AG08395 (cell line): ENCODE measurements at places on chromosomes 7 and 10.
A peak's percentile ranks its signal among the peaks of the same experiment; 100 is the strongest.

GRCh38 chr7:3272691-3273141 is 28.3 kb upstream of the SDK1 start:
- DNase-seq: no peak

- no peak for DNase-seq
These were observed 75.3 kb upstream of the FOXK1 start for GRCh38 chr7:4606797-4607196.

DNA sequence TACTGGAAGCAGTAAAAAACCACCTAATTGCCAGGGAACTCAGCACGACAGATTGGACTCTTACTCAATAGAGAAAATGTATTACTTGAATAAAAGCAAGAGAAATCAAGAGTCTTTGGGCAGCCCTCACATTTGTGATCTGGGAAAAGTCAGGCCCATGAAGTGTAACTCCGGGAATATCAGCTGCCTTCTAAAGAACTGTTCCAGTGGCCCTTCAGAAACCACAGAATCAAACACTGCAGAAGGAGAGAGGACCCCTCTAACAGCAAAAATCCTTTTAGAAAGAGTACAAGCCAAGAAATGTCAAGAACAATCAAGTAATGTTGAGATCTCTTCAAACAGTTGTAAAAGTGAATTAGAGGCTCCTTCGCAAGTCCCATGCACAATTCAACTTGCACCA is 540.0 kb upstream of the TEX47 start:
- no peak for DNase-seq

DNA sequence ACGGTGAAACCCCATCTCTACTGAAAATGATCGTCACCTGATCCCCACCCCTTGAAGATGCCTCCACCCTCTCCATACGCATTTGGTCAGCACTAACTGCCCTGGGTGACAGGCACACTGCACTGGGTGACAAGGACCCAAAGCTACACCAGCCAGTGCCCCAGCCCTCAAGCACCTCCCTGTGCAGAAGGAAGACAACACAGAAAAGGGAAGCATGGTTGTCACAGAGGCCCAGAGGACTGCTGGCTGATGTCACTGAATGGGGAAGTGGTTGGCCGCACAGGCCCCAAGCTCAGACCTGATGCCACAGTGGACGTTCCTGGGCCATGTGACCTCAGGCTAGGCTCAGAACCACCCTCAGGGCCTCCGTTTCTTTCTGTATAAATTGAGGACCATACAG is 4.2 kb upstream of the PILRA start:
- no peak for DNase-seq

DNA sequence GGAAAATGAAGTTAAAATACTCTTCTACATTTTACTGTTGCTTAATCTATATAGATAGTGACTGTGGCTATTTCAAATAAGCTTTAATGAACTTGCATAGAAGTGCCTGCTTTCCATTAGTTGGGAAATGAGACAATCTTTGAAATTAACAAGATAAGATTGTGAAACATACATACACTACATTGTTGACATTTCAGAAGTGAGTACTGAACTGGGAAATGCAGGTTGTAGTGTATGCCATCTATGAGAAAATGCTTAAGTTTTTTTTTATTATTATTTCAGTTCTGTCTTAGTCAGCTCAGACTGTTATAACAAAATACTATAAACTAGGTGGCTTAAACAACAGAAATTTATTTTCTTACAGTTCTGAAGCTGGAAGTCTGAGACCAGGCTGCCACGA is 49.6 kb upstream of the CSTF2T start:
- DNase-seq: no peak

- no peak for DNase-seq
These were observed 5.7 kb upstream of the VWC2 start for GRCh38 chr7:49767719-49768118.

GRCh38 chr7:154984601-154985188 is 18.2 kb downstream of the PAXIP1 start:
- DNase-seq: no peak

GRCh38 chr7:105268056-105268455 is 120.7 kb downstream of the SRPK2 start:
- peak; percentile 70 for DNase-seq

- no peak for DNase-seq
These were observed 17.8 kb downstream of the MET start for GRCh38 chr7:116689790-116690259.

DNA sequence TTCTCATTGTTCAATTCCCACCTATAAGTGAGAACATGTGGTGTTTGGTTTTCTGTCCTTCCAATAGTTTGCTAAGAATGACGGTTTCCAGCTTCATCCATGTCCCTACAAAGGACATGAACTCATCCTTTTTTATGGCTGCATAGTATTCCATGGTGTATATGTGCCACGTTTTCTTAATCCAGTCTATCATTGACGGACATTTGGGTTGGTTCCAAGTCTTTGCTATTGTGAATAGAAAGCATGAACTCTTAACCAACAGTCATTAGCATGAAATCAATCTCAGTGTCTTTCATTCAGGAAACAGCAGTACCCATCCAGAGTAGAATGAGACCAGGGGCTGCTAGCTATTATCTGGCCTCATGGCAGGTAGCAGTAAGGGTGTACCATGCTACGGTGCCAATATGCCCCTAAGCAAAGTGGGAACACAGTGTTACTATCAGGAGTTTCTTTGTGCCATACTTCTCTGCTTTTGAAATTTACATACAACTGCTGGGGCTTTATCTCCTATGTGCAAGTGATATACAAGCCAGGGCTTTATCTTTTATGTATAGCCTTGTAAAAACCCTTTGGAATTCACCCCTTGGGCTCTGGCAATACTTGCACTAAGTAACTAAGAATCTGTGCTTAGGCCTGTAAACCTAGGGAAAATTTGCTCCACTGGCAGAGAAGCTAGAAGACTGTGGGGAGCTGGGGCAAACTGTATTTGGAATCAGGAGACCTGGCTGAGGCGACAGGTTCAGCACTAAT is 5.4 kb downstream of the PON2 start:
- DNase-seq: no peak

- no peak for DNase-seq
These were observed 143.9 kb downstream of the JAZF1 start for GRCh38 chr7:28036696-28037095.

- no peak for DNase-seq
These were observed 93.0 kb downstream of the PTPRN2 start for GRCh38 chr7:158494643-158495042.

DNA sequence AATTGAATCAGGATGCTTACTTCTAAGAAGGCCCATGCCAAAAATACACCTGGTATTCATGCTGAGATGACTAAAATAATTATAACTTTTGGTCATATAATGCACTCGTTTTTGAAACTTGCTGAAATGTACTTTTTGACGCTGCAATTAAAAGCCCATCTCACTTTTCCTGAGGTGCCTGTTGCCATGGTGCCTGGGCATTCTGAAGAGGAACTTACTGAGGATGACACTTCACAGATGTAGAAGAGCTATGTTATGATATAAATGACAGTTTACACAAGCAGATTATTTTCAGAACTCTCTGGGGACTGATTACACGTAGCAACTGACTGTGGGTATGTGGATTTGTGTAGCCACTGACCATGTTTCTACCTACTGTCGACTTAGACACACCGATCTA is 182.4 kb downstream of the TPK1 start:
- DNase-seq: no peak

DNA sequence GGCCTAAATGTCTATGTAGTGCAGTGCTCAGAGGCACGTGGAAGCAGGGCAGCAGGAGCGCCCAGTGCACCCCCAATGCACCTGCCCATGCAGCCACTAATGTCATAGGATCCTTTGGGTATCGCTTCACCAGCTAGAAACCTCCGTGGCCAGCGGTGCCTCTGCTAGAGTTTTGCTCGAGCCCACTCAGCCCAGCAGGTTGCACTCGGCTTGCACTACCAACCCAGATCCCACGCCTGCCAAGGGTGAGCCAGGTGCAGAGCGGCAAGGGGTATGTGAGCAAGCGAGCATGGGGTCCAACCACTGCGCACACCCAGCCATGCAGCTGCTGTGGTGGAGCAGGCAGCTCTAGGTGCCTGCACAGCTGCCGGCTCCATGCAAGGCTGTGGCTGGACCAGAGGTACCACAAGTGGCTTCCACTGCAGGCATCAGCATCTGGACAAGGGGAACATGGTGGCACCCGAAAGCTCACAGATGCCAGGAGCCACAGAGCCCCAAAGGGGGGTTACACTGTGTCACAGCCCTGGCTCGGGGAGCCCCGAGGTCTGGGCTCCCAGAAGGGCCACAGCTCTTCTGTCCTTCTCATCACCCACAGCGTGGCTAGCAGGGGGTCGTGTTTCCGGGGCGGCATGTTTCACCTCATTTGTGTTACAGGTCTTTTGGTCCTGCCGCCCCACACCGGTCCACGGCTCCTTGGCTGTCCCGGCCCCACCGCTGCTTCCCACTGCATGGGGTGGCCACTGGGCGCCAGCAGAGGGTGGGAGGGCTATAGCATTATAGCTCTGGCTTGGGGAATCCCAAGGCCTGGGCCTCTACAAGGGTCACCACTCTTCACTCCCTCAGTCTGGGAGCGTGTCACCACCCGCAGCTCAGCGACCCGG is 2.3 kb upstream of the NCAPG2 start:
- DNase-seq: no peak

GRCh38 chr10:116470768-116471415 is 43.2 kb downstream of the PNLIPRP3 start:
- DNase-seq: peak; percentile 41

GRCh38 chr10:51879238-51879637 is 179.8 kb upstream of the CSTF2T start:
- peak; percentile 82 for DNase-seq

- DNase-seq: no peak
These were observed 73.6 kb upstream of the DNAJB6 start for GRCh38 chr7:157263156-157263555.

- no peak for DNase-seq
These were observed 62.2 kb downstream of the VIM start for GRCh38 chr10:17290226-17290625.

GRCh38 chr7:96612034-96612433 is 97.6 kb downstream of the SEM1 start:
- no peak for DNase-seq

- DNase-seq: no peak
These were observed 330.9 kb downstream of the GFRA1 start for GRCh38 chr10:115942101-115942500.

- DNase-seq: no peak
These were observed 70.7 kb upstream of the C1QL3 start for GRCh38 chr10:16592378-16592777.
